ENCODE measurements at places on chromosomes 13 and 19.
A peak's percentile ranks its signal among the peaks of the same experiment; 100 is the strongest.

GRCh38 chr19:34370983-34371382 lies 6.0 kb downstream of the GPI start:
- DNase-seq, result no peak

DNA sequence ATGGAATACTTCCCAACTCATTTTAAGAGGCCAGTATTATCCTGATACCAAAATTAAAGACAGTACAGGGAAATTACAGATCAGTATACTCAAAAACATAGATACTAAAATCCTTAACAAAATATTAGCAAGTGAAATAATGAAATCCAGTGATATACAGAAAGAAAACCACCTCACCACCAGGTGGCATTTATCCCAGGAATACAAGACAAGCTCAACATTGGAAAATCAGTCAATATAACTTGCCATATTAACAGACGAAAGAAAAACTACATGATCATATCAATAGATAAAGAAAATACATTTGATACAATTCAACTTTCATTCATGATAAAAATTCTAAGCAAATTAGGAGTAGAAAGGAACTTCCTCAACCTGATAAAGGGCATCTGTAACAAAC lies 6.7 kb upstream of the GNA15 start:
- no peak for DNase-seq

GRCh38 chr13:113535381-113535781 lies 44.9 kb upstream of the DCUN1D2 start:
- no peak for DNase-seq

DNA sequence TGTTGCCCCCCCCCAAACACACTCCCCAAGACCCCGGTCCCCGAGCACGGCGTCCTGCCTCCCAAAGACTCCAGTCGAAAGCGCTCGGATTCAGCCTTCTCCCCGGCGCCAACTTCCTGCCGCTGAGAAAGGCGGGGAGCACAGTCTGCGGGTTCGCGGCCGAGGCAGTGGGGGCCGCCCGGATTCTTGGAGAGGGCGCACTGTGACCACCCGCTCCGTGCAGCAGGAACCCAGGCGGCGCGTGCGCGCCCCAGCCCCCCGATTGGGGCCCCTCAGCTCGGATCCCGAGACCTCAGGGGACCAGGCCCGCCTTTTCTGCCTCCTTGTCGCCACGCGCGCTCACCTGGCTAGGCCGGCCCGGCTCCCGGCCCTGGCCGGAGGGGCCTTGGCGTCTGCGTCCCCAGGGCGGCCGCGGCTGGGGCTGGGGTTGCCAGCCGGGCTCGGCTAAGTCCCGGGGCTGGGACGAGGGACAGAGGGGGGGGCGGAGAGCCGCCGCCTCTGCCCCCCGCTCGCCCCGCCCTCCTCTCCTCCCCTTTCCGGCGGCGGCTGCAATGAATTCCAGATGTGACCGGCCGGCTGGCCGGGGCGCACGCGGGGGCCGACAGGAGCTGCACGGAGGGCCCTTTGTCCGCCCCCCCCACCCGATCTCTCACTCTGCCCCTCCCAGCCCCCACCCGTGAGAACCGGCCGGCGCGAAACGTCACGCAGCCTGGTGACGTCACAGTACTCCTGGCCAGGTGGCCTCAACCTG lies at the start of gene S1PR2:
Gene S1PR2 (minus strand): TSS at position 471 of the 751 bp plus-strand sequence. CDS start 6,426 bp downstream, outside the sequence.
- peak; percentile 83 for DNase-seq

DNA sequence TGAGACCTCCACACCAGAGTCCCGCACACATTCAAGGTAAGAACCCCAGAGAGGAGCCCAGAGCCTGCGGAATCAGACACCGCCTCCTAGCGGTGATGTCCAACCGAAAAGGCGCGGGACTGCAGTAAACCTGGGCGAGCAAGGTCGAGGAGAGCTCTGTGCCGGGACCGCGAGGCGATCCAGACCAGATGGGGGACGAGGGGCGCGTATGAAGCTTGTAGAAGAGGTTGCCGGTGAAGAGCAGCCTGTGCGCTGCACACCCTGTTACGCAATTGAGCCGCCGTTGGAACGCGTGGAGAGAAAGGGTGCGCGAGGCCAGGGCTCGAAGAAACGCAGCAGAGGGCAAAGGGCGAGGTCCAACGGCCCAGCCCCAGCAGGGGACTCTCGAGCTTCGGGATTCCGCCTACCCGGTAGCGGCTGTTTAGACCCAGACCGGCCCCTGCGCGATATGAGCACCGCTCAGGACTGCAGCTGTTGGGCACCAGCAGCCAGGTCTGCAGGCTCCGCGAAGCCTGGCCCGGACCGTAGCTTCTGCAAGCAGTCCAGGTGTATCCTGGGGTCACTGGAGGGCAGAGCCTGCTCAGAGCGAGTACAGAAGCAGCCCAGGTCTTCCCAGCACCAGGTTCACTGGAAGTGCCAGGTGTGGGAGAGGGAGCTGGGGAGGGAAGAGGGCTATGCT lies 65.9 kb upstream of the ZNF599 start:
- DNase-seq, result peak; percentile 58

DNA sequence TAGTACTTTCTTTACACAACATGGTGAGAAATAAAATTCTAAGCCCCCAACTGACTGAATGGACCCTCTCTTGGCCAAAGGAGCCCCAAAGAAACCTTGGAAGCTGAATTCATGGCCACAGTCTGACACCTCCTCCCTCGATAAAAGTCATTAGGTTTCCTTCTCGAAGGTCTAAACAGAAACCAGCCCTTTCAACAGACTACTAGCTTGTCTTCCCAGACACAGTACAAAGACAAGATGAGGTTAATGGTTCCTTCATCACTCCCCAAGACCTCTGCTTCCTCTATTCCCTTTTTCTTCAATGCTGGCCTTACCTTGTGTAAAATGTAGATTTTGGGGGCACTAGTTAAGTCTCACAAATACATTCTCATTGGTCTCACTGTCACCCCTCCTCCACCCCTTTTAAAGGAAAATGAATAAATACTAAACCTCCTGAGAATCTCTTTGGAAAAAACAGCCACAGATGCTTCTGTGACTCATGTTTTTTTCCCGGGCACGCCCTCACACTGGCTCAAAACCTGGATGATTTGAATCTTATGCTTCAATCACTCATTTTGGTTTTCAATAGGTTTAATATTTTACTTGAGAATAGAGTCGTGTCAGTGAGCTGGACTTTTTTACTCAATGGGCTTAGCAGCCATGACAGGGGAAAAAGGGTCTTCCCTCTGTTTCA lies 65.8 kb upstream of the MED4 start:
- DNase-seq, result peak; percentile 43

DNA sequence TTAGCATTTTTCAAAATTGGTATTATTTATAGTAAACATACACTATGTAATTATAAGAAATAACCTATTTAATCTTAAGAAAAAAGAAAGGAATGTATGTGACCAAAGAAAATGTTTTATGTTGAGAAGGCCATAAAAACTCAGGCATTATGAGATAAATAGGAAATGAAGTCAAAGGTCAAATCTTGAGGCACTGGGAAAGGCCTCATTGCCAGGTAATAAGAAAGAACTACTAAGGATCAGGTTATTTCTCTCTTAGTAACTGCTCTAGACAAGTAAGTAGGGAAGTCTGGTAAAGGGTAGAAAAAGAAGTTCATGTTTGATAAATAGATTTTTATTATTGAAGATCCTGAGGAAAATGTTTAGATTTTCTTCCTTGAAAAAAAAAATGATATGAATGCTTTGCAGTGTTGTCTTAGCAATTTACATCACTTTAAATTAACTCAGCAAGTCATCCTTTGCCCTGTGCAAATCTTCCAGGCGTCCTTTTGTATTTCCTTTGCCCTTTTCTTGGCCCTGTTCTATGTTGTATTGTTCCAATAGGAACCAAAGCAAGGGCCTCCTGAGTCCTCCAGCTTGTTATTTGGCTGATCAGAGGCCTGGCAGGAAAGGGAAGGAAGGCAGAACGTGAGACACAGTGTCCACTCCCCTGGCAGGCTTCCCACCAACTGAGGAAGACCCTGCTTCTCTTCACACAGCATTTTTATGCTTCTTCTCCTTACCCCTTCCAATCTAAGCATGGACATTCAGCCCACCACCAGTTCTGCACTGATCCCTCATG lies 260.4 kb upstream of the MIR17HG start:
- no peak for DNase-seq

GRCh38 chr13:38730332-38730731 lies 43.5 kb downstream of the FREM2 start:
- DNase-seq, result no peak

GRCh38 chr13:29740961-29741360 lies 109.5 kb downstream of the UBL3 start:
- DNase-seq, result no peak

- no peak for DNase-seq
Observed at GRCh38 chr13:88656751-88657150, 985.6 kb downstream of the SLITRK5 start.

- no peak for DNase-seq
Observed at GRCh38 chr13:26914148-26914547, 153.6 kb upstream of the GPR12 start.

DNA sequence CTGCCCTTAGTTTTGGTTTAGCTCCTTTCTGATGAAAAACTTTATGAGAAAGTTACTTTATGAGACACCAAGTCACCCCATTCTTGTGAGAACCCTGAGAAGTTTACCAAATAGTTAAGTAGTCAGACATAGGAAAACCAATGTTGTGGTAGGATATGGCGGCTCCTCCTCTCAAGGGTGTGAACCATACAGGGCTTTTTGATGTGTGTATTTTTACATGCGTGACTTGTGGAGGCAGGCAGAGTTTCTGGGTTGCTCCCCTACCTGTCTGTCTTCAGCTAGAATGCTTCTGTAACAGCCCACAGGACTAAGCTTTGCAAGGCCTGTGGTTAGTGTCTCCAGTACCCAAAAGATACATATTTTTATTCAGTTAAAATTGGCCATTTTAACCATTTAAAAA lies 18.3 kb downstream of the UBAC2 start:
- peak; percentile 63 for DNase-seq

DNA sequence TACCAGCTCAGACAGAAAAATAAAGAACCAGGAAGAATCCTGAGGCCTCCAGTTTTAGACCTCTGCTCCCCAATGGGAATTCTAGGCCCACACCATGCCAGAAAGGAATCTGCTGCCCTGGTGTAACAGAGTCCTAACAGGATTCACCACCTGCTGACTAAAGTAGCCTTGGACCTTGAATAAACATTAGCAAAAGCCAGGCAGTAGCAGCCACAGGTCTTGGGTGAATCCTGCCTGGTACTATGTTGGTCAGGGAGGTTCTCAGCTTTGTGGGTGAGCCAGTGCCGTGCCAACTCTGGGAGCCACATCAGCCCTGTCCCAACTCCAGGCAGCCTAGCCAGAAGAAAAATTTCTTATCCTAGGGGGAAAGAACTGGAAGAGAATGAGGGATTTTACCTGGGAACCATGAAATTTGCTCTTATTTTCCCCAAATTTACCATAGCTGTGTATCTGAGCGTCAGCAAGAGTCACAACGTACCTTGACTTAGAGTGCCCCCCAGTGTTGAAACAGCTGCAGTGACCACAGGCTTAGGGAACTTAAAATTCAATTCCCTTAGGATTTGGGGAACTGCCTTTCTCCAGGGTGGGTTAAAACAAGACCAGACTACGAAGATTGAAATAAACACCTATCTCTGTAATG lies 1895.6 kb upstream of the PRR20A start:
- DNase-seq, result no peak

DNA sequence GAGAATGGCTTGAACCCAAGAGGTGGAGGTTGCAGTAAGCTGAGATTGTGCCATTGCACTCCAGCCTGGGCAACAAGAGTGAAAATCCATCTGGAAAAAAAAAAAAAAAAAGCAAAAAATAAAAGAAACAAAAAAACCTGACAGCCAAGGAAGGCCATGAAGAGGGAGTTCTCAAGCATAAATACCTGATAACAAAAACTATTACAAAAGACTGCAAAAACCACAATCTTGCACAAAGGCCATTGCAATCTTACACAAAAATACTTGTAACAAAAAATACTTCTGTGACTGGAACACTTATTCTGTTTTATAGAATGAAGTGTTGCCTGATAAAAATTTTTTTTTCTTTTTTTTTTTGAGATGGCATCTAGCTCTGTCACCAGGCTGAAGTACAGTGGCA lies 61.5 kb upstream of the TSC22D1 start:
- no peak for DNase-seq

DNA sequence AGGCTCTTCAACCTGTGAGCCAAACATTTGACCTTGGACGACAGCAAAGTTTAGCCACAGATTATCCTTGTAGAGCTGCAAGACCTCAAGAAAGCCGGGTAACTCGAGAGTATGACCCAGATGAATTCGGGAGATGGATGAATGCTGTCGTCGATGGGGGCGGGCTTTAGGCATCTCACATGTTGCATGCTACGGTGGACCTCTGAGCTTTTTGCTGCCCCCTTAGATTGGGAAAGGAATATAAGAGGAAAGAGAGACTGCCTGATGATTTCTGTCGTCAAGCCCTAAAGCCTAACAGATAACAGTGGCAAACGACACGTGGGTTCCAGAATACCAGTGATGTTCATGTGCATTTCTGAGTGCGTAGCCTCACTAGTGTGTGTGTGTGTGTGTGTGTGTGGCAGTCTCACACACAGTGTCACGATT lies 730 bp upstream of the ABCC4 start:
- DNase-seq, result no peak

GRCh38 chr13:43725460-43725859 lies 61.3 kb downstream of the ENOX1 start:
- no peak for DNase-seq

DNA sequence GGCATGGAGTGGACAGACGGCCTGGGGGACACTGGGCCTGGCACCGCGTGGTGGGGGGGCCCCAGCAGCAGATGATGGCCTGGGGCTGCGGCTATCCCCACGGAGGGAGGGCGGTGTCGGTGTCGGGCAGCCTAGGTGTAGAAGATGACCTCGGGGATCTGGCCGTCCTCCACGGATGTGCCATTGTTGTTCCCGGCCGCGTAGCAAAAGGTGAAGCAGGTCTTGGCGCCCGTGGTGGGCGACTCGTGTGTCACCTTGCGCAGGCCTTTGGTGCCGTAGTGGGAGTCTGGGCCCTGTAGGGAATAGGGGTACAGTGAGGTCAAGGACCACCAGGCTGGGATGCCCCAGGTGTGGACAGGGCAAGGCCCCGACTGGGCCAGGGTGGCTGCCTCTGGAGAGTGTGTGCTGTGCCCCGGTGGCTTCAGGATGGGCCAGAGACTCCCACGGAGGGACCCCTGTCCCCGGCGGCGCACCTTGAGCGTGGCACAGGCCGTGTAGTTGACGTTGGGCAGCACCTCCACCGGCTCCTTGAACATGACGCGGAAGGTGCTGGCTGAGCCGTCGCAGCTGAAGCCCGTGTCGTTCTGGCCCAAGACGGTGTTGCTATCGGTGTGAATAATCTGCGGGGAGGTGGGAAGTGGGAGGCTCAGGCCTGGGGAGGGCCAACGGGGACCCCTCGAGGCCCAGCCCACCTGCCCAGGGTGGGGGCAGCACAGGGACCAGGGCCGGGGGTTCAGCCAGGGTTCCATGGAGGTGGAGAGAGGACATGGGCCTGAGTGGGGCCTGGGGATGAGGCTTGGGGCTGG lies 29.0 kb downstream of the BTBD2 start:
- DNase-seq, result no peak
